ENCODE measurements at places on chromosomes 11 and 22.

GRCh38 chr22:25235547-25236290, 16.3 kb downstream of the CRYBB2 start:
- peak; percentile 41 for DNase-seq

GRCh38 chr11:3139481-3140290, 25.4 kb downstream of the OSBPL5 start:
- no peak for DNase-seq

GRCh38 chr11:1514336-1515061, 27.9 kb upstream of the MOB2 start:
- no peak for DNase-seq

DNA sequence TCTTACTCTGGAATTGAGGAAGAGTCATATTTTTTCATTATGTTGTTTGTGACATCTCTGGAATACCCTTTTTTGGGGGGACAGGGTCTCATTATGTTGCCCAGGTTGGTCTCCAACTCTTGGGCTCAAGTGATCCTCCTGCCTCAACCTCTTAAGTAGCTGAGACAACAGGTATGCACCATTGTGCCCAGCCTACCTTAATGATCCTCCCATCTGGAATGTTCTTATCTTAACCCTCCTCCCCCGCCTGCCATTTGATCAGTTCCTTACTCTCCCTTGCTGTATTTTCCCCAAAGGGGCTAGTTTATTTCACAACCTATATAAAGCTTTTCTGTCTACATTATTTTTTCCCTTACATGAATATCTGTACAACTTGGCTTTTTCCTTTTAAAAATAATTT, 594.7 kb downstream of the METTL15 start:
- no peak for DNase-seq

DNA sequence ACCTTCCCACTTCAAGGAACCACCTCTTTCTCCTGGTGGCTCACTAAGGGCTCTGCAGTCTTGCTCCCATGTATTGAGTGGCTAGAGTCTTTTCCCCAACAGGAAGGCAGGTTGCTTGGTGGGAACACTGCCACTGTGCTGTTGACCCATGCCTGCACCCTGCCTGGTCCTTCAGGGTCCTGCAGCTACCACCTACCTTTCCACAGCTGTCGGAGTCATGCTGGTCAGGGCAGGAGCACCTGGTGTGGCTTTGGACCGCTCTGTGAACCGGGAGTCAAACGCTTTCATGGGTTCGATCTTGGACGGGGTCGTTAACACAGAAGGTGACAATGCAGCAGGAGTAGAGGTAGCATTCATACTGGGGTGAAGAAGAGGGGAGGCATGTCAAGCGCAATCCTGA, 56.1 kb downstream of the HIRA start:
- DNase-seq = no peak

DNA sequence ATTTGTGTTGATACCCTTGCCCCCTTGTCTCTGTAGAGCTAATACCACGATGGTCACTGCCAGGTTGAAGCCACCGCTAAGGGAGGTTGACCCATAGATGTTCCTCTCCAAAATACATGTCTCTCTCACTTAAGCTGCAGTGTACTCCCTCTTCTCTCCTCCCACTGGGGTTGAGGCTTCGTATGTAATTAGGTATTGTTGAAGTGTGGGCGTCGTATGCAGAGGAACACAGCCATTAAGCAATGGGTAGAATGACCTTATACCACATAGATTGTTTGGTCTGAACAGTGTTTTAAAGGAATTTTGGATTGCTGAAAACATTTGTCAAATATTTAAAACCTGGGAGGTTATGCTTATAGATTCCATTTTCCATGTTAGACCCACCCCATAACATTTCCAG, 71.9 kb downstream of the TRAF6 start:
- DNase-seq = no peak

- peak; percentile 44 for DNase-seq
Measured at GRCh38 chr11:46238078-46238966, 39.1 kb upstream of the CREB3L1 start.

DNA sequence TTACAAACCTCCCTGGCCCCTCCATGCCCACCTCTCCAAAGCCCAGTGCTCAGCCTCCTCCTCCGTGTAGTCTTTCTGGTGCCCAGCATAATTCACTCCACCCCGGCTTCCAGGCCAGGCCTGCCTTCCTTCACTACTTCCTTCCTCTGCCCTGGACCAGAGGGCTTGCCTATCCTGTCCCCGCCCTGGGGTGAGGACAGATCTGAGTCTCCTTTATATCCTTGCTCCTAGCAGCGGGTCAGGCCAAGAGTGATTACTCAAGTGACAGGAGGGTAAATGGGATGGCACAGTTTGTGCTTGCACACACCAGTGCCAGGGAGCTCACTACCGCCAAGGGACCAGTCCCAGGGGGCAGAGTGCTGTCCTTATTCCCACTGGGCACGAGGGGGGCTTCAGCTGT, 48.0 kb downstream of the SCUBE1 start:
- no peak for DNase-seq

GRCh38 chr11:113248702-113249490, 65.5 kb upstream of the TTC12 start:
- no peak for DNase-seq

DNA sequence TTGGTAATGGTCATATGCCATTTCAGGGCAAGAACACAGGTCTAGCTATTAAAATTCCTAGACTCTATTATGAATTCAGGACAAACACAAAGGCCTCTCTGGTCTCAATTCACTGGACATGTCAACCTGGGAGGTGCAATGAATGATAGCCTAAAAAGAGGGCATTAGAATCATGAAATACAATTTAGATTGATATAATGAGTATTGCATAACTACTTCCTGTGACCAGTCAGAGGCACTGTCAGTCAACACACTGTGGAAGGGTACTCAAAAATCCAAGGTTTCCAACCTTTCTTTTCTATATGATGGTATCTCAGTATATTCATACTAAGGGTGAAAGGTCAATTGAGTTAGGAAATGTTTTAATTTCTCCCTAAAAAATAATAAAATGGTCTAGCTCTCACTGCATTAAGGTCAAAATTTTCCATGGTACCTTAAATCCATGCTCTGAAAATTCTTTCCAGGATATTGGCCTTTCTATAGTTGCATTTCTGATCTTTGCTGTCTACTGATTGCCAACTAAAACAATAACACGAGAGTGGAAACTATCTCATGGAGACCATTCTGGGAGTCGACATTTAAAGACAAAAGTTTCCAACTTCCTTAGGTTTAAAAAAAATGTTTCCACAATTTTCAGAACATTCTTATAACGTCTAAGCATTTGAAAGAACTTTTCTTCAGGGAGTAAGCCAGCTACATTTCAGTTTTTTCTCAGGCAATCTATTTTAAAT, 81.7 kb upstream of the APOA1 start:
- DNase-seq = no peak

- no peak for DNase-seq
Measured at GRCh38 chr11:133206313-133207005, 325.8 kb downstream of the OPCML start.

- DNase-seq = no peak
Measured at GRCh38 chr11:23041001-23041503, 180.8 kb upstream of the CCDC179 start.

All from cerebellum (tissue), 4 donors.